ENCODE measurements at places on chromosomes 1 and 21. TPM values are rescaled to one million over a fixed set of nuclear protein-coding genes. Genes with fewer than 3 reads are reported as not detected.

Gene REN
- 0.29 TPM for total RNA-seq

Gene FMOD
- 0.29 TPM for total RNA-seq

Gene B3GALT2
- total RNA-seq: under 0.01 TPM

Gene BTBD8
- total RNA-seq: 2.4 TPM

Gene SPRR3
- total RNA-seq: not detected

Gene CEPT1
- 24.7 TPM for total RNA-seq

Gene KCNT2
- total RNA-seq: 0.14 TPM

Gene NFIA
- total RNA-seq: 5.9 TPM

Gene ZNF695
- total RNA-seq: 0.44 TPM

Gene OR10J4
- not detected for total RNA-seq

Gene OR10J1
- not detected for total RNA-seq

Gene IPP
- total RNA-seq: 6.8 TPM

Gene AQP10
- total RNA-seq: not detected

Gene MAD2L2
- 33.0 TPM for total RNA-seq

Gene TAS1R1
- total RNA-seq: under 0.01 TPM

Gene LCE1B
- not detected for total RNA-seq

Gene COL8A2
- total RNA-seq: 6.7 TPM

Gene PTPRC
- not detected for total RNA-seq

Gene ASPM
- 58.0 TPM for total RNA-seq

Data from placental pericyte (primary cell).